ENCODE measurements at places on chromosomes 6 and 20.

DNA sequence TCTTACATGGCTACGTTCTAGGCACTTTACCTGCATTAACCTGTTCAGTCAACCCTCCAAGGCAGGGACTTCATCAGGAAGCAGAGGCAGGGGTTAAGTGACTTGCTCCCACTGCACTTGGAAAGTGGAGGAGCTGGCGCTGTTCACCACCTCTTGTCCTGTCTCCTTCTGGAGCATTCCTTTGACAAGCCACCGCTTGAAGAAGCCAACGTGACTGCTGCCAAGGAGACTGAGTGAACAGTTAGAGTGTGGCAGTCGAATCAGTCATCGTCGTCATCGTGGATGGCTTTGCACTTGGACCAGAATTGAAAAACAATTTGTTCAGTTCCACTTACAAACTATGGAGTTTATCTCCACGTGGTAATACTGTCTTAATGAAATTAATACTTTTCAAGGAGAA lies 60.9 kb downstream of the TULP4 start:
- no peak for DNase-seq

DNA sequence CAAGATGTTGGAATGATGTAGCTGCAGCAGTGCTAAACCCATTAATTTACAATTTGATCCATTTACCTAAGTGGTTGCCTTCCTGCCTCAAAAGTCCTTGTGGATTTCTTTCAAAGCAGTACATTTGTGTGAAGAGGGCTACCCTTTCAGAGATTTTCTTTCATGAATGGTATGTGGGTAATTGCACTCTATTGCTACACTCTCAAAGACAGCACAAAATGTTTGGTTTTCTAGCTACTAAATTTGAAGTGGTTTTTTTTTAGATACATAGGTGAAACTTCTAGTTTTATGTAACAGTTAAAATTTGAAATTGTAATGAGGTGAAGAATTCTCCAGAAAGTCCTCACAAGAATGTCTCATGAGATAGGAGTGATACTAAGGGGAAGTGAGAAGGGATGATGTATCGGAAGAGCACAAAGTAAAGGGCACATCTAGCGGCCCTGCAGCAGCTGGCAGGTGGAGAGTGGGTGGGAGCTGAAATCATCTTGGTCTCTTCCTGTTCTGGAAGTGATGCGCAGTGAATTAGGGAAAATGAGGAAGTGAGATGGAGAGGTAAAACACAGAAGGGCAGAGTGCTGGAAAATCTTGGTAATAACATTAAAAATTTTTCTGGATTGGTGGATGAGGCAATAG lies 236.8 kb upstream of the MAN1A1 start:
- no peak for DNase-seq

DNA sequence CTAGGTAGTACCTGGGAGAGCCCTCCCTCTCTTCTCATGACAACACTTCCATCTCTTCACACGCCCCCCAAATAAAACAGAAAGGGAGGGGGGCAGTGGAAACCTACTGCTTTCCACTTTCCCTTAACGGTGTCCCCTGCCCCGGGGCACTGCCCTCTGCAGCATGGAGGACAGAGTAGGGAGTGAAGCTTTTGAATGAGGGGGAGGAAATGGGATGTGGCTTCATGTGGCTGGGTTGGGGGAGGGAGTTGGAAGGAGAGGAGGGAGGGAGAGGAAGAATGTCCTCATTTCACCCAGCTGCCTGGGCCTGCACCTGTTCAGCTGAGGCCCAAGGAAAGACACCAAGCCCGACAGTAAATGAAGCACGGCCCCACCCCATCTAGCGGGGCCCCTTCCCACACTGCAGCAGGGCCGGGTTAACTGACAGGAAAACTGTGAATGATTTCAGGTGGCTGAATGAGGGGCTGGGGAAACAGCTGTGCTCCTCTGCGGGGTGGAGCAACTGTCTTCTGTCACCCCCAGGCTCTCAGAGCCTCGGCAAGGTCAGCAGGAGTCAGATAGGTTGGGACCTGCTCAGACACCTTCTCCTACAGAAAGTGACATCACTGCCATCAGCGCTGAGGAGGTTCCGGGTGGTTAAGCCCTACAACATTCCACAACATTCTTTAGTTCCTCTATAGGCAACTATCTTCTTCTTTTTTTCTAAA lies 40.0 kb upstream of the TAF8 start:
- DNase-seq = no peak

- DNase-seq = no peak
Measured at GRCh38 chr6:12478921-12479320, 188.8 kb downstream of the EDN1 start.

- DNase-seq = no peak
Measured at GRCh38 chr6:142771162-142771561, 173.8 kb downstream of the HIVEP2 start.

- DNase-seq = no peak
Measured at GRCh38 chr6:22072949-22073348, 223.9 kb downstream of the PRL start.

- no peak for DNase-seq
Measured at GRCh38 chr6:62640749-62641148, 354.7 kb upstream of the KHDRBS2 start.

GRCh38 chr6:128606611-128607010 lies 86.2 kb upstream of the PTPRK start:
- DNase-seq = no peak

DNA sequence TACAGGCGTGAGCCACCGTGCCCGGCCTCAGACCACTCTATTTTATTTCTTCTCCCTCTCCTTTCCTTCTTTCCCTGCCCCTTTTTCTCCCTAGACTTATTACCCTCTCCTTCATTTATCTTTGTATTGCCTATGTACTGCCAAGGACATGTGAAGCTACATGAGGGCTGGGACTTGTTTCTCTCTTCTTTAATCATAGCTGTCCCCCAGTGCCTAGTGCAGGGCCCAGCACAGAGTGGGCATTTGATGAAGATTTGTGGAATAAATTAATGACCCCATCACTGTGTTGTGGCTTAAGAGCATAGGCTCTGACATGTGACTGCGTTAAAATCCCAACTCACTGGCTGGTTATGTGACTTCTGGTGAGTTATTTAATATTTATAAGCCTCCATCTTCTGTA lies 6.0 kb downstream of the DOK5 start:
- no peak for DNase-seq

DNA sequence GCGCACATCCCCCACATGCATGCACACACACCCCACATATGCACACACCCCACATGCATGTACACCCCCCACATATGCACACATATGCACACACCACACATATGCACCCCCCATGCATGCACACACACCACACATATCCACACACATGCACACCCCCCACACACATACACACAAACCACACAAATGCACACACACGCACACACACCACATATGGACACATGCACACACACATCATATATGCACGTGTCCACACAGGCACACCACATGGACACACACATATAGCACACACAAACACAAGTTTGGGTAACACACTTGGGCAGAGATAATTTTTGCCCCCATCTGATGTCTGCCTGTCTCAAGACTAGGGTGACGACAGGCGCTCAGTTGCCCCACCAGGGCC lies 8.3 kb downstream of the BHLHE23 start:
- no peak for DNase-seq

DNA sequence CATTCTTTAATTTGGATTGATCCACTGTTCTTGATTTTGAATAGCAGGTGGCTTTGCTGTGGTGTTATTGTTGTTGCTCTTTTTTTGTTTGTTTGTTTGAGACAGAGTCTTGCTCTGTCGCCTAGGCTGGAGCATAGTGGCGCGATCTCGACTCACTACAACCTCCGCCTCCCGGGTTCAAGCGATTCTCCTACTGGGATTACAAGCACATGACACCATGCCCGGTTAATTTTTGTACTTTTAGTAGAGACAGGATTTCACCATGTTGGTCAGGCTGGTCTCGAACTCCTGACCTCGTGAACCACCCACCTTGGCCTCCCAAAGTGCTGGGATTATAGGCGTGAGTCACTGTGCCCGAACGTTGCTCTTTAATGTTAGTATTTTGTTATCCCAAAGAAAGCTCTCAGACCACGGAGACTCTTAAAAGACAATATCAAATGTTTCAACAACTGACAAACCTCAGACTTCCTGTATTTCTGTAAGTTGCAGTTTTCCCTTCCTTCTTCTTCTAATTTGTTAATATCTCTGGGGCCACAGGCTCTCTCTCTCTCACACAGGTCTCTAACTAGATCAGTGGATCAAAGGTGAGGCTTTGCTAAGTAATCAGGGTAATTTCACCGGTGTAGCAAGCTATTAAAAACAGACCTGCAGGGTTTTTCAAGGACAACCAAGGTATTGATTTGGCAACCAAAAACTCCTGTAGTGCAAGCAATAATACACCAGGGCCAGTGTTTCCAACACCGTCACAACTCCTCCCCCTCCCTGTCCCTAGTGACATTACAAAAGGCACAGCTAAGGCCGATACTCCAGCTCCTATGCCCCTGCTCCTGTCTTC lies 48.8 kb upstream of the ZNF217 start:
- DNase-seq = no peak

- DNase-seq = no peak
Measured at GRCh38 chr6:40719671-40720374, 132.7 kb upstream of the LRFN2 start.

DNA sequence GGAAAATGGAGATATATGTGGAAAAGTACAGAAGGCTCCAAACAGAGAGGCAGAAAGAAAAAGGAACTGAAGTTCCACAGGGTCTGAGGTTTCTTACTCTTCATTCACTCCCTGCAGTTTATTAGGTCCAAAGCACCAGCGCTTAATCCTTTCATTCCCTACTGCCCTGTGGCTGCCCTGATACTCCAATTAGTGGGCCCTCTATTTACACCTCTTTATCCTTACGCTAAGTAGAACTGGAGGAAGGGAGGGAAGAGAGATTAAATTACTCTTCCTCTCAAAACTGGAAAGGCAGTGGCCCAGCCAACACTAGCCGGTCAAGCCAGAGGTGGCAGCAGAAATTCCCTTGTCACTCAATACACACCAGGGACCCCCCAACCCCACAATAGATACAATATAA lies 20.4 kb downstream of the TRERF1 start:
- no peak for DNase-seq

DNA sequence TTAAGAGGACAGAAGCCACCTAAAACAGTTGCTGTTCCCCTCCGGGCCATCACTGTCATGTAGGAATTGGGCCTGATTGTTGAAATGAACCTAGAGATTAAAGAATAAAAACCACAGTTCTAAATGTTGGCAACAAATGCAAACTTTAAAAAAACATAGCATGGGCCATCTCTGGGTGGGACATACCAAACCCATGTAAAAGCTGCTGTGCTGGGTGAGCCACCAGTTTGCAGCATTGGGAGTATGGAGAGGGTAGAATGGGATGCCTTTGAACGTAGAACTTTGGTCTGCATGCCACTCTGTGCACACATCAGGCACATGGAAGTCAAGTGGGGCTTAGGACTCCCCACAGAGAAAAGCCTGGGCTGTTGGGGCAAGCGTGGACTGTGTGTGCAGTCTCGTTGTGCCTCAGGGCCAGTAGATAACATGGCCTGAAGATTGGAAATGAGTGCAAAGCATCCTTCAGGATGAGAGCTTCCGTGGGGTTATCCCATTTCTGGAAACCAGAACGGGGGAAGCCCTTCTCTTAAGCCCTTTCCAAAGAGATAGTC lies 28.1 kb downstream of the EPB41L1 start:
- no peak for DNase-seq

DNA sequence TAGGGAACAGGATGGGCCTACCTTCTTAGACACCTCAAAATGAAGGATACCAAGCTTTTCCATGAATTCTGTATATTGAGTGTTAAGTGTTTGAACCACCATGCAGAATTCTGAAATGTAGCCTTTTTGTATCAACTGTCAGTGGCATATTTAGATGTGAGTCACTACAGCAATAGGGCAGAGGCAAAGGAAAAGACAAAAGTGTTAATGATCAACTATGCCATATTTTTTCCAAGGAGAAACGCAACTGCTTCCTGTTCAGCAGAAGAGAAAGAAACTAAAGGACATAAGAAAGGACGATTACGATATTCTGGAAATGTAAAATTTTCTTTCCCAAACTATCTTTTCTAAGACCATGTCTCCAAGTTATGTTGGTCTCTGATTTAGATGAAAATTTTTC lies 104.6 kb upstream of the RSPO3 start:
- no peak for DNase-seq

DNA sequence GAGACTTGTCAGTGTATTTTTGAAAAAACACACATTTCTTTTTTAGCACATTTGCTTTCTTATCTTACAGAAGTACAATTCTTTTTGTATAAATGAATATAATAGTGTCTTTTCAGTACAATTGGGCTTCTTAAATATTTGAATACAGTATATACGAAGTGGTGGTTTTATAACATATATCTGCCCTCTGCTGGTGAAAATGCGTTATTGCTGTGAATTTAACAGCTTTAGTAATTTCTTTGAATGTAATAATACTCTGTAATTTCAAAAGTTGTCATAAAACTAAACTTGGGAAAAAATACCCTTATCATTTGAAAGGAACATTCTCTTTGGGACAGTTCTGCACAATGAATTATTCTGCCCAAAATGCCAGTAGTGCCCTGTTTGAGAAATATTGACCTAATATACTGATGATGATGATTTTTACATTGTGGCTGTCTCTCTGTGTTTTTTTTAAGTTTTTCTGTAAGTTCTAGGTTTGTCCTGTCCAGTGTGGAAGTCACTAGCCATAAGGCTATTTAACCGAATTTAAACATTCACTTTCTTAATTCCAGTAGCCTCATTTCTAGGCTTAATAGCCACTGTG lies 19.0 kb downstream of the SMAP1 start:
- no peak for DNase-seq

DNA sequence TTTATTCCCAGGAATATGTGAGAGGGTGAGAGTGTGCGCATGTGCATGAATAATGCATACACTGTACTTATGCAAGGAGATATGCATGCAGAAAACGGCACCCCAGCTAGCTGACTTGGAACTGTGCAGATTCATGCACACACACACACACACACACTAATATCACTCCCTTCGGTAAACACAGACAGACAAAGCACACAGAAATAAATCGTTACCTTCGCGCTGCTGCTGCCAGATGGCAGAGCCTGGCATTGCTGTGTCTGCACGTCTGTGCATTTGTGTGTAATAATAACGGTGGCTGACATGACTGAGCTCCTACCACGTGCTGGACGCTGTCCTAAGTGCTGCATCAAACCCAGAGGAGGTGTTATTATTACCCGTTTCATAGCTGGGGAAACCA lies 36.8 kb downstream of the PREX1 start:
- no peak for DNase-seq

GRCh38 chr20:1804554-1804956 lies 90.7 kb upstream of the SIRPA start:
- no peak for DNase-seq

- no peak for DNase-seq
Measured at GRCh38 chr6:111585241-111585973, 20.3 kb downstream of the TRAF3IP2 start.

GRCh38 chr6:149918151-149918905 lies 4.6 kb downstream of the RAET1G start:
- DNase-seq = no peak

GRCh38 chr6:132128424-132128823 lies 177.3 kb upstream of the CCN2 start:
- DNase-seq = no peak

- no peak for DNase-seq
Measured at GRCh38 chr6:98835149-98836024, 1.0 kb downstream of the POU3F2 start.

GRCh38 chr6:130906736-130907381 lies 79.7 kb downstream of the SMLR1 start:
- DNase-seq = no peak
